Fibroblast of skin of scalp (primary cell): ENCODE measurements at places on chromosomes 6 and 20.

DNA sequence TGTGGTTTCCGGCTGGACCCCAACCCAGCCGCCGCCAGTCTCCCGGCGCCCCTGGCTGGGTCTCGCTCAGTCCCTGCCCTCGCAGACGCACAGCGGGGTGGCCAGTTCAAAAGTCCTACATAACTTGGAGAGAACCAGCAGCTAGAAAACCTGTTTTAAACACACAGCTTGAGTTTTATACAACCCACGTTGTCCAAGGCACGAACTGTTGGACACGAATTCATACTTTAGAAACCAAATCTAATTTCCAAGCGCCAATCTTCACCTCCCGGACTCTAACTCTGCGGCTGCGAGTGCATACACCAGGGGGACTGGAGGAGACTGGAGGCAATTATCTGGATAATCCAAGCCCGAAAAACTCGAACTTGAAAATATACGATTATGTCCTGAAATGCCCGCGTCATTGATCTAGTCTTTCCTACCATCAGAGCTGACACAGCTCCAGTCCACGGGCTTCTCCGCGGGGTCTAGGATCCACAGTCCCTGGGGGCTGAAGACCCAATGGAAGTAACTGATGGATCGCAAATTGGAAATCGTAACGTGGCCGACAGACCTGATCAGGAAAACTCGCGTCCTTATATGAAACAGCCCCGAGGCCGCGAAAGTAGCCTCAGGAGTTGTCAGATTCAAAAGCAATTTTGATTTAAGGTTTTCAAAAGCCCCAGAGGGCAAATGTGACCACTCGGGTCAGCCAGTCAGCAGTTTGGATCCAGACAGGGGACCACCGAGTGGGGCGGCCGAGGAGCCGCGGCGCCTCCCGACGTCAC, 843 bp upstream of the HEY2 start:
- DNase-seq: peak; percentile 30

DNA sequence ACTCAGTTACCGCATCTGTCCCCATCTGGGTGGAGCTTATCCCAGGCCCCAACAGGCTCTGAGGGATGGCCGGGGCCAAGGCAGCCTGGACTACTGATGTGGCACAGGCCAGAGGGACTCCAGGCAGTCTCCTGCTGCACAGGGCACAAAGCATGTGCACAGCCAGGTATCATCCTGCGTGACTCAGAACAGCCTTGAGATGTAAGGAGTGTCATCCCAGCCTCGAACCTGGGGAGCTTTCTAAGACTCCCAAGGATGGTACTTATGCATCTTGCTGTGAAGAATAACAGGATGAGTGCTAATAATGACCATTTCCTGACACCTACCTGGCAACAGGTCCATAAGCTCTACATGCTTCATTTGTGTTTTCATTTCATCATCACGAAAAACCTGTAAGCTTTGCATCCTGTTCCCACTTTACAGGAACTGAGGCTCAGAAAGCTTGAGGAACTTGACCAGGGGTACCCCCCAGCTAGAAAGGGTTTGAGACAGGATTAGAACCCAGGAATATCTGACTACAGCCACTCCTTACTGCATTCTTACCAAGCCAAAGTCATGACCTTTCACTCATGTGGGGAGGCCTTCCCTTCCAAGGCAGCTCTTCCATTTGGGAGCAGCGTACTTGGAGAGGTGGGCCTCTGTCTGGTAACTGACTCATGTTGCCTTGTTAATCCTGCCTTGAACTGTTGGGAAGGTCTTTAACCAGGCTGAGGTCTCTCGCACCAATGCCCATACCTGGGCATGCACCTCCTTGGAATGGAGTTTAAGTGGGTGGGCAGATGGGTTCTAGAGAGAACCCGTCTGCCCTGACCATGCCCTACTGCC, 1.9 kb downstream of the TRIB3 start:
- no peak for DNase-seq

GRCh38 chr20:14375416-14375985, 38.1 kb upstream of the FLRT3 start:
- DNase-seq: no peak

DNA sequence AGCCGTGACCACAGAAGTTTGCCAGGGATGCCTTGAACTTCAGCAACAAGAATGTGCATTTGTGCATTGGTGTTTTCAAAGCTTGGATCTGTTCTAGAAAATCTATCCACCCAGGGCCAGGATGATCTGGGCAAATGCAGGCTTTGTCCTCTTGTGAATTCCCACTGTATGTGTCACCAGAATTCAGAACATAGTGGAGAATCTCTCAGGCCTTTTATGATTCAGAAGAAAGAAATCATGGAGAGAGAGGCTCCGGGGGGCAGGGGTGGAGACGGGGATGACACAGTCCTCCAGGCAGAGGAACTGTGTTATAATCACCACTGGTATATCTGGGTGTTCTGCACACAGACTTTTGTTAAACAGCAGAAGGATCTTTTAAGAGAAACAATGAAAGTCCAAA, 304.1 kb downstream of the CDH4 start:
- DNase-seq: peak; percentile 96

DNA sequence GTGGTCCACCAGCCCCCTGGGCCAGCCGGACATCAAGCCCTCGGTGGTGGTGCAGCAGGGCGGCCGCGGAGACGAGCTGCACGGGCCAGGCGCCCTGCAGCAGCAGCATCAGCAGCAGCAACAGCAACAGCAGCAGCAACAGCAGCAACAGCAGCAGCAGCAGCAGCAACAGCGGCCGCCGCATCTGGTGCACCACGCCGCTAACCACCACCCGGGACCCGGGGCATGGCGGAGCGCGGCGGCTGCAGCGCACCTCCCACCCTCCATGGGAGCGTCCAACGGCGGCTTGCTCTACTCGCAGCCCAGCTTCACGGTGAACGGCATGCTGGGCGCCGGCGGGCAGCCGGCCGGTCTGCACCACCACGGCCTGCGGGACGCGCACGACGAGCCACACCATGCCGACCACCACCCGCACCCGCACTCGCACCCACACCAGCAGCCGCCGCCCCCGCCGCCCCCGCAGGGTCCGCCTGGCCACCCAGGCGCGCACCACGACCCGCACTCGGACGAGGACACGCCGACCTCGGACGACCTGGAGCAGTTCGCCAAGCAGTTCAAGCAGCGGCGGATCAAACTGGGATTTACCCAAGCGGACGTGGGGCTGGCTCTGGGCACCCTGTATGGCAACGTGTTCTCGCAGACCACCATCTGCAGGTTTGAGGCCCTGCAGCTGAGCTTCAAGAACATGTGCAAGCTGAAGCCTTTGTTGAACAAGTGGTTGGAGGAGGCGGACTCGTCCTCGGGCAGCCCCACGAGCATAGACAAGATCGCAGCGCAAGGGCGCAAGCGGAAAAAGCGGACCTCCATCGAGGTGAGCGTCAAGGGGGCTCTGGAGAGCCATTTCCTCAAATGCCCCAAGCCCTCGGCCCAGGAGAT, 1.0 kb downstream of the POU3F2 start:
- DNase-seq: no peak

DNA sequence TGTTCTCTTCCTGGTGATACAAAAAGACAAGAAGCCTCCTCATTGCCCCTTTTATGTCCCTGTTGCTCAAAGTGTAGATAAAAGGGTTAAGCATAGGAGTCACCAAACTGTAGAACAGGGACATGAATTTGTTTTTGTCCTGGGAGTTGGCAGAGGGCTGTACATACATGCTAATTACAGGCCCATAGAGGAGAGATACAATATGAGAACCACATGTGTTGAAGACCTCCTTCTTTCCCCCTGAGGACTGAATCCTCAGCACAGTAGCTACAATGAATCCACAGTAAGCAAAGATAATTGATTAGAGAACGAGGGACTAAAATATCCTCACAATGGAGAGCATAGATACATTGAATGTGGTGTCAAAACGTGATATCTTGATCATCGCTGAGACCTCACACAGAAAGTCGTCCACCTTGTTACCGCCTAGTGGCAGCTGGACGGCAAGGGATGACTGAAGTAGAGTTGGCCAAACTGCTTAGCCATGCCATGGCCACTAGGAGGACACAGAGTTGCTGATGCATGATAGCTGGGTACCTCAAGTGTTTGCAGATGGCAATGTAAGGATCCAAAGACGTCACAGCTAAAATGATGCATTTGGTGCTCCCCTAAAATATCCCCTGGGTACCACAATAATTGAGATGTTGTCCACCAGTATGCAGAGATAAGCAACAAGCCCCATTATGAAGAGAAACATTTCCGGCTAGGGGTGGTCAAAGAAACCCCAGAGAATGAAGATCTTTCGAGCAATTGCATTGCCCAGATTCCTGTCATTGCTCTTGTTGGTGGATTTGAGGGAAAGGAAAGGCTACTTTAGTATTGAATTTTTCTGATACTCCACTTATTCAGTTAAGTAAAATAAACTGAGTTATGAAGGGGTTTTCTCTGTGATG, 15.0 kb downstream of the OR2B3 start:
- DNase-seq: peak; percentile 13

- DNase-seq: no peak
These were observed 75.9 kb upstream of the SYNJ2 start for GRCh38 chr6:157905590-157906342.

DNA sequence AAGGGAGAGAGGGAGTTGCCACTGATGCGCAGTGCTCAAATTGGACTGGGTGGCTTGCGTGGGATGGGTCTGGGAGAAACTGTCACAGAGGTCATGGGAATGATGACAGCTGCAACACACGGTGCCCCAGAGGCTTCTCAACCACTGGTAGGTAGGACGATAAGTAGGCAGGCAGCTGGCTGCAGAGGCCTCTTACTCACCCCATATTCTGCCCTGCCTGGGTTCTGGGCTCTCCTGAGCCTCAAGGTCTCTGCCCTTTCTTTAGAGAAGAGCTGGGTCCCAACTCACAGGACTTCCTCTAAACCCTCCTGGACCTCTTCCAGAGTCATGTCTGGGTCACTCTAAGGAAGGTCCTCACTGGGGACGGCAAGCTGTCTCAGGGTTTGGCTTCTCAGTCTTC, 37.2 kb upstream of the RNF24 start:
- no peak for DNase-seq

DNA sequence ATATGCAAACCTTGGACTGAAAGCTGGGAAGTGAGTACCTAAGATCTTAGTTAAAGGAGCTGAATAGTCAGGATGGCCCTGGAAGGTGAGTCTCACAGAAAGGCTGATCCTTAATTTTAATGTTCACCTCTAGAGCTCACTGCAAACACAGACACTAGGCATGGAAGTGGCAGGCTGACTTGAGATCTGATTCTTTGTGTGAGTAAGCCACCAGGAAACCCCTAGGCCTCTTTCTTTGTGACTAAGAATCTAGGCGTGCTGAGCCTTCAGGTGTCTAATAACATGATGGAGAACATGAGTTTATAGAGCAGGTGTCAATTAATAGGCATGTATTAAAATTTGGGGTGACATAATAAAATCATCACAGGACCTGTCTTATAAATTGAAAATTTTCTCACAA, 642.2 kb downstream of the EYS start:
- no peak for DNase-seq

DNA sequence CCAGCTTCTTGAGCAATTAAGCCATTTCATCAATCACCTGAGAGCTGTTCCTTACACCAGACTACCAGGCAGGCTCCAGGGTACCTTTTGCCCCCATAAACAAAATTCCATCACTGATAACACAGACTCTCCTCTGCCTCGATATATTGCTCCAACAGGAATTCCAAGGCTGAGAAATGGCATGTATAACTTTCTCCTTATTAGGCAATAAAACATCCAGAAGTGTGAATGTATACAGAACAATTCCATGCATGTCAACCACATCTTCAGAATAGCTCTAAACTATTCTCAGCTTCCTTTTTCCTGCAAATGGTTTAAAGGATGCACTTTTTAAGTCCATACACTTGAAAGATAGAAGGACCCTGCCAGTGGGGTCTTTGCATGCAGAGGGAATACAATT, 73.8 kb downstream of the EDN3 start:
- peak; percentile 88 for DNase-seq

DNA sequence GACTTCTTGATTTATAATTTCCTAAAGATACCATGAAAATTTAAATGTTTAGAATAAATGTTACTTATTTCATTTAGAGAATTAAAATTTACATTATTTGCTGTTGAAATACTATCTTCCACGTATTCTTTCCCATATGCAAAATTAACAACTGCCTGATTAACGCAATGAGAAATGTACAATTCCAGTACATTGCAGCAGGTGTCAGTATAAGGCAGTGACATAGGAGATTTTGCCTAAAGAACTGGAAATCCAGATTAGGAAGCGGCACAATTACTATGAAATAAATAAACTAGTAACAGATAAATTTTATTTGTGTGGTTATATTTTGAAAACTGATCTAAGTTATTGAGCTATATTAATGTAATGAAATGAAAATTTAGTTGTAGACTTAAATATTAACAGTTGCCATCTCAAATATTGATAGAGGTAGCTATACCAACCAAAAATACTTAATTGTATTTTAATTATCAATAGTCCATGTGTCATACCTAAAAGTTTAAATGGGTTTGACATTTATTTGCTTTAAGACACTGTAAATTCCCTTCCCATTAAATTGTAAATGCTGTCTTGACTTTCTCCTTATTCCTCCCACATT, 300.2 kb downstream of the UTRN start:
- peak; percentile 53 for DNase-seq

DNA sequence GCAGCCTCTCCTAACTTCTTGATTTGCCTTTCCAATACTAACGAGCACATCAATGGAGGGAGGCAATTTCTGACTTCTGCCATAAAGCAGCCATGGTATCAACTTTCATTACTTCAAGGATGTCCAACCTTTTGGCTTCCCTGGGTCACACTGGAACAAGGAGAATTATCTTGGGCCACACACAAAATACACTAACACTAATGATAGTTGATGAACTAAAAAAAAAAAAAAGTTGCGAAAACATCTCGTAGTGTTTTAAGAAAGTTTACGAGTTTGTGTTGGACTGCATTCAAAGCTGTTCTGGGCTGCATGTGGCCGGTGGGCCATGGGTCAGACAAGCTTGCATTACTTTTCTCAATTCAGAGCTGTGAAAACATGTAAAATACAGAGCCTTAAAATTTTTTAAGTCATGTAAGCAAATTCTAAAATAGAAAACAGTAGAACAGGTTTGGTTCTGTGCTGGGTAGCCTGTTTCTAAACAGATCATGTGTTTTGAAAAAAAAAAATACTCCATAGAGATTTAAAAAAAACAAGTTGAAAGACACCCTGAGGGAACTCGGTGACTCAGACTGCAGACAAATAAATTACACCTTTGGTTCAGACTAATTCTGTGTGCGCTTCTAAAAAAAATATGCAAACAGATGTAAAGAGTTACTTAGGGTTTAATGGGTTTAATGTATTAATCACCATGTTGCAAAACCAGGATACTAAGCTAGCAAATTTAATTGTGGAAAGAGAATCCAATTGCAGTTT, 43.6 kb upstream of the SLC22A23 start:
- peak; percentile 38 for DNase-seq
